ENCODE measurements at places on chromosomes 13 and 19.
A peak's percentile ranks its signal among the peaks of the same experiment; 100 is the strongest.

- DNase-seq = no peak
Measured at GRCh38 chr13:50250401-50250800, 235.2 kb downstream of the KCNRG start.

- DNase-seq = no peak
Measured at GRCh38 chr19:37412700-37413099, 41.8 kb downstream of the ZNF527 start.

- DNase-seq = peak; percentile 27
Measured at GRCh38 chr13:42047561-42048341, 697 bp upstream of the DGKH start.

GRCh38 chr13:47503475-47503874, 497.6 kb downstream of the SUCLA2 start:
- no peak for DNase-seq

DNA sequence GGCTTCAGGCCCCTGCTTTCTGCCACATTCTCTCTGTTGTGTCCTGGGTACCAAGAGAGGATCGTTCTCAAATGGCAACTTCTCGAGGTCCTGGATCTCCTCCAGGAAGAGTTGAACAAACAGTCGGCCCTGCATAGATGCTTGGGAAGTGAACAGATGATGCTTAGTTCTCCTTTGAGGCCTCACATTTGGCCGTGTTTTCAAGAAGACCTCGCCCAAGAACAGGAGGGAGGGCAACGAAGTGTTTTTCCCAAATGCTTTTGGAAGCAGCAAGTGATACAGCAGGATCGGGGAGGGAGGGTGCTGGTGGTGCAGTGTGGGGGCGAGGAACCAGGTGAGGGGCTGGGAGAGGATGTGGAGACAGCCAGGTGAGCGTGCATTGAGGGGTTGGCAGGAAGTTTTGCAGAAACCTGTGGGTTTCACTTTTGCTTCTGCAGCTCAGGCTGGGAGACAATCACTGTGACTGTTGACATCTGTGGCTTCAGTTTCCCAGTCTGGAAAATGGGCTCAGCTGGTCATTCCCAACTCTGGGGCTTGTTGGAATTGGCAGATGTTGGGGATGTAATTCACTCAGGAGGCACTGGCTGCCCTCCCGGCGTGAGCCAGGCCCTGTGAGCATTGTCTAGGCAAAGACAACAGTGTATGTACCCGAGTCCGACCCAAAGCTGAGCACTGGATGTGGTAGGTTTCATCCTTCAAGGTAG, 21.6 kb downstream of the MAST3 start:
- DNase-seq = peak; percentile 44

- no peak for DNase-seq
Measured at GRCh38 chr19:17058236-17058635, 17.0 kb downstream of the HAUS8 start.

DNA sequence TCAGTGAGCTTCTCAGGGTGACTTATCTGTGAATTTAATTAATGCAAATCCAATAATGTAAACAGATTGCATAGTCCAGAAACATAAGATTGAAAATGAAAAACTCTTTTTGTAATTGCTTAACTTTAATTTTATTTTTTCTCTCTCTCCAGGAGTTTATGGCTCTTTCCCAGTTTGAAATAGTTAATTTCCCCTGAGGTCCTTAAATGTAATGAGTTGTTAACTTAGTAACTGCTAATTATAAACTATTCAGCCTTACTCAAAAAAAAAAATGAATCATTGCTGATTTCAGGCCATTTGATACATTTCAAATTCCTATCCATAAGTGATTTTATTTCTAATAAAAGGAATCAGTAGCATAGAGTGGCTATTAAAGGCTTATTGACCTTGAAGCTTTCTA, 84.1 kb upstream of the TRPC4 start:
- no peak for DNase-seq

DNA sequence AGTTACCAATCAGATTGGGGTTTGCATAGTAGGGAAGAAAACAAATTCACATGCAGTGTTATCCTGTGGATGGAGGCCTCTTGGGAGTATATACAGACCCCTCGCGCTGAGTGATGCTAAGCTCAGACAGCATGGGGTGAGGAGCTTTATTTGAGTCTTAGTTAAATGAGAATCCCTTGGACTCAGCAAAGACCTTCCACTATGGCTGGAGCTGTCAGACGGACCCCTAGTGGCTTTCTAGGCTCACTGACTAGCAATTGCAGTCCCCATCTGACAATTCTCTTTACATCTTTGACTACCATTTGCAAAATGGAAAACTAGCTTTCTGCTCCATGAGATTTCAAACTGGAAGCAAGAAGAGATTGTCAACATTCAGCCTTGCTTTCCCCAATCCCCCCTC, 90.4 kb downstream of the STOML3 start:
- no peak for DNase-seq

GRCh38 chr19:39531834-39532232, 819 bp downstream of the EID2B start:
- no peak for DNase-seq

- DNase-seq = no peak
Measured at GRCh38 chr13:59651479-59651878, 512.2 kb downstream of the DIAPH3 start.

- peak; percentile 60 for DNase-seq
Measured at GRCh38 chr19:46192992-46193650, 36.4 kb upstream of the IGFL1 start.

GRCh38 chr19:5895409-5895808, 8.2 kb downstream of the NDUFA11 start:
- no peak for DNase-seq

- no peak for DNase-seq
Measured at GRCh38 chr13:34172048-34172447, 354.1 kb downstream of the RFC3 start.

DNA sequence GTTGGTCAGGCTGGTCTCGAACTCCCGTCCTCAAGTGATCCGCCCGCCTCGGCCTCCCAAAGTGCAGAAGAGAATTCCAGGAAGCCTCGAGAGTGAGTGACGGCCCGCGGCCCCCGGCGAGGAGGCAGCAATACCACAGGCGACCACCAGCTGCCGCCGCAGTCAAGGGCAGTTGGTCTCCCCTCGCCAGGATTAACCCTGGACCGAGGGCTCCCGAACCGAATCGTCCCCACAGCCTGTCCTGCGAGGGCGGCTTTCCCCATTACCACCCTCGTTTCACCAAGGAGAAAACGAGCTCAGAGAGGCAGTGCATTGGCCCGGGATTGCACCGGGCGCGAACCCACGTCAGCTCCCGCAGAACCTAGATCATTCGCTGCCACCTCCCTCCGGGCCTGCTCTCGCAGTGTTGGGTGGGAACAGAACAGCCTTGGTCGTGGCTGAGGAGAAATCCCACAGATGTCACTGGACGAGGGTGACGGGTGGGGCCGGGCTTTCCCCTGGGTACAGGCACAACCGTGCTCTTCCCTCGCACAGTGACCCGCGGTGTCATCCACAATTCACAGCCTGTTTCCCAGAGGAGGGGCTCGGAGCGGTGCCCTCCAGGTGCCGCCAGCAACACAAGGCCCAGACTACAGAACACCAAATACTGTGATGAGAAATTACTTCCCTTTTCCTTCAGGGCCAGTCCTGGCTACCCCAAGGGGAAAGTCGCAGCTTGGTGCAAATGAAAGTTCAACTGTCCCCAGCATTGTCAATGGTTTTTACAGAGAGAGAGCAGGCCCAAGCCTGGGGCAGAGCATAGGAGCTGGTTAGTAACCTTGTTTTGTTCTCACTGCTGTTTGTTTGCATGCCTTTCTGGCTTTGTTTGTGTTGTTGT, 24.8 kb downstream of the C2CD4C start:
- no peak for DNase-seq

DNA sequence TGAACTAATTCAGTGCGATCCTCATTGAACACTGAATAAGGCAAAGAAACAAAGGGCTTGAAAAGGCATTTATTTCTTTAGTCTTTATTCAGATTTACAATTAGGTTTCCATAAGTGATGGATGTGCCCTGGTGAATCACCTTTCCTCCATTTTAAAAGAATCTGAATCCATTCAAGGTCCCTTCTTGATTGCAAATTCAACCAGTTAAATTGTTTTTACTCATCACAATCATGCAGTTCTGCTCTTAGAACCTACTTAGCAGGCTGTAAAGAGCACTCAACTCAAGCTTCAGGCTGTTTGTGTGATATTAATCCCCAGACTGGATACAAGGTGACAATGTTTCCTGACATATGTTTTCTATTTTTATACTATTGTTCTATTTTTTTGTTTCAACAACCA, 321.0 kb downstream of the TBC1D4 start:
- DNase-seq = no peak

DNA sequence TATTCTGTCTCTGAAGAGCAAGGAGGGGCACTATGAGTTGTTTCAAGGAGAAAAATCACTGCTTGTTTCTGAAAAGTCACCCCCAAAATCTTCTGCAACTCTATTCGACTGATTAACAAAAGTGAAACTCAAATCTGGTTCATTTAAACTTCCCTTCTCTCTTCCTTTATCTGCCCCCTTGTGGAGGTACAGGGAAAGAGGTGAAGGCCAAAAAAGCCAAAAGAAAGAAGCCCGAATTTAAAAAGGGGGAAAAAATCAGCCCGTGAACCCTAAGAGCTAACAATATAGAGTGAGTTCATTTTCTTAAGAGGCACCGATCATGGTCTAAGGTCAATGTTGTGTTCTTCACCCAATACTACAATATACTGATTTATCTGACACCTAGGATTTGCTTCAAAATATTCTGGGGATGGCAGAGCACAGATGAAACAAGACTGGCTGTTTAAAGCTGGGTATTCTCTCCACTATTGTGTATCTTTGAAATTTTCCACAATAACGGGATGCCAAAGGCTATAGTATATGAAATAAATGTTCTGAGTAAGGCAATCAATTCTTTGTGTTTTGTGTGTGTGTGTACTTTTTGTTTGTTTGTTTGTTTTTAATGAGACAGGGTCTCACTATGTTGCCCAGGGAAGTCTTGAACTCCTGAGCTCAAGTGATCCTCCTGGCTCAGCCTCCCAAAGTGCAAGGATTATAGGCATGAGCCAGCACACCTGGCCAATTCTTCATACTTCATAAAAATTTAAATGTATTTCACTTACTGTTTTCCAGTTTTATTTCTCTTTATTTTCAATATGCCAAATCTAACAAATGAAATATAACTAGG, 55.0 kb upstream of the EEF1AKMT1 start:
- DNase-seq = peak; percentile 12

DNA sequence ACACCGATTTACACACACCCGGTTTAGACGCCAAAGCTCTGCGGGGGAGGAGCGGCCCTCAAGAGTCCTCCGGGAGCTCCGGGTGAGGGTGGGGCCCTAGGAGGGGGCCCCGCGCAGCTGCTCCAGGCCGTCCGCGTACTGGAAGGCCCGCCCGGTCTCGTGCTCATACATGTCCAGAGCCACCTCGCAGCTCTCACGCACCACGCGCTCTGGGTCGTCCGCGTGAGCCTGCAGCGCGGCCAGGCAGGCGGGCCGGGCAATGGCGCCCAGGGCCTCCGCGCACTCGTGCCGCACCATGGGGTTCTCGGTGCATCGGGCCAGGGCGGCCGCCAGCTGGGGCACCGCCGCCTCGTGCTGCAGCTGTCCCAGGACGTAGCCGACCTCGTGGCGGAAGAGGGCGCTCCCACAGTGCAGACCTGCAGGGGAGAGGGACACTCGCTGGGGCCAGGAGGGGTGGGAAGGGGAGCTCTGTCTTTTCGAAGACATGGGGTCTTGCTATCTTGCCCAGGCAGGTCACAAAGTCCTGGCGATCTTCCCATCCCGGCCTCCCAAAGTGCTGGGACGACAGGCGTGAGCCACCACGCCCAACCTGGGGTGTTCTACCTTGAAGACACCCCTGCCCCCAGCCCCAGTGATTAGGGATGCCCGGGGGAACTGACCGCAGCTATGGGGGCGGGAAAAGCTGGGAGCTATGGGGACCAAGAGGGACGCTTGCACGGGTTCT, 8.3 kb upstream of the SMIM44 start:
- DNase-seq = no peak

- DNase-seq = no peak
Measured at GRCh38 chr13:23350009-23350408, 83.5 kb downstream of the SACS start.

DNA sequence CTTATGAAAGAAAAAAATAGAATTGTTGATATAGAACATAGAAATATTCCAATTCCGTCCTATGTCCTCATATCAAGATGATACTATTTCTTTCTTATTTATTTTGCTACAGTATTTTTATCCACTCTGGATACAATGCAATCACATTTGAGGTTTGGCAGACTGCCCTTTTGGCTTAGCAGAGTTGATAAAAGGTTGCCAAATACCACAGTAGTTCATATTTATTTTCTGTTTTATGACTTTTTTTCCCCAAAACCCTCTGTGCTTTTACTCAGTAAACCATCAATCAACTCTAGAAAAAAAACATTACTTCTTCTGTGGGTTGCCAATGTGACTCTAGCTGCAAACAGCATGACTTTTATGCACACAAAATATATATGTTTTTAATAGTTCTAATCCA, 424.5 kb downstream of the PCDH9 start:
- DNase-seq = no peak

- DNase-seq = peak; percentile 98
Measured at GRCh38 chr19:17555480-17555928, at the start of gene COLGALT1. TSS of gene COLGALT1 (plus strand) at chr19:17555649. CDS start at chr19:17555714, 65 bp downstream.

GRCh38 chr19:718251-718951, 9.7 kb downstream of the PALM start:
- DNase-seq = no peak

DNA sequence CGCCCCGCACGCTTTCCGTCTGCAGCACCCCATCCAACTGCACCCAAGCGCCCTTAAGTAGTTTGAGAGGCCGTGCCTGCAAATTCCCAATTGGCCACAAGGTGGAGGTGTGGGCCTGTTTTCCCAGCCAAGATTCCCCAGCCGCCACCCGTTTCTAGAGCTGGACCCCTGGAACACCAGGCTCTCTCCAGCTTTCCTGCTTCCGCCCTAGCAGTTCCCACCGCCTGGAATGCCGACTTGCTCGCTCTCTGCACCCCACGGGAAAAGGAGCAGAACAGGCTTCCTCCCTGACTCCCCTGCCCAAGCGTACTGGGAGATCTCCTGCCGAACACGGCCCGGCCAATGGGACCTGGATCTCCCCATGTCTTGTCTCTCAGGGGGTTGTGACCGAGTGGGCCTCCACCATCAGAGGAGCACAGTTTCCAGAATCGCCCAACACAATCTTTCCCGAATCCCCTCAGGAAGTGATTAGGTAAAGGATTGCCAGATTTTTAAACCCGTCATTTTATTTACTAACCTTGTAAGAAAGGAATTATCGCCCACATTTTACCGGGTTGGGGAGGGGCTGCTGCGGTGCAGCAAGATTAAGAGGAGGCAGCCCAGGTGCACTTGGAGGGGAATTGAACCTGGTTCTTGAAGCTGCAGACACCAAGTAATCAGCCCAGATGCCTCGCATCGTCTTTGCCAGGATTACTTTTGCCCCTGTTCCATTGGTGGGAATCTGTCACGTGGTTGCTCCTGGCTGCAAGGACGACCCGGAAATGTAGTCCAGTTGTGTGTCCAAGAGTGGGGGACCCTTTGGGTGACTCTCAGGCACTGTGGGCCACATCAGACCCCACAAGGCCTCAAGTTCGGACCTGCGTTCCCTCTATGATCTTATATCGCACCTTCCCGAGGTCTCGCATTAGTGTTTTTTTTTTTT, 3.5 kb upstream of the NAPSA start:
- DNase-seq = peak; percentile 76

- no peak for DNase-seq
Measured at GRCh38 chr19:29583196-29583999, 22.7 kb upstream of the POP4 start.

All from T-helper 2 cell treated with Interferon-gamma antibody and Interleukin-4, amounts not matched to agents 5 μg/mL and 100 μg/mL, for 36 hours (primary cell).